ENCODE measurements at places on chromosomes 12 and 14.

GRCh38 chr12:5554711-5555110 lies 122.8 kb downstream of the NTF3 start:
- no peak for DNase-seq

- no peak for DNase-seq
Measured at GRCh38 chr12:30837595-30837994, 82.8 kb upstream of the CAPRIN2 start.

DNA sequence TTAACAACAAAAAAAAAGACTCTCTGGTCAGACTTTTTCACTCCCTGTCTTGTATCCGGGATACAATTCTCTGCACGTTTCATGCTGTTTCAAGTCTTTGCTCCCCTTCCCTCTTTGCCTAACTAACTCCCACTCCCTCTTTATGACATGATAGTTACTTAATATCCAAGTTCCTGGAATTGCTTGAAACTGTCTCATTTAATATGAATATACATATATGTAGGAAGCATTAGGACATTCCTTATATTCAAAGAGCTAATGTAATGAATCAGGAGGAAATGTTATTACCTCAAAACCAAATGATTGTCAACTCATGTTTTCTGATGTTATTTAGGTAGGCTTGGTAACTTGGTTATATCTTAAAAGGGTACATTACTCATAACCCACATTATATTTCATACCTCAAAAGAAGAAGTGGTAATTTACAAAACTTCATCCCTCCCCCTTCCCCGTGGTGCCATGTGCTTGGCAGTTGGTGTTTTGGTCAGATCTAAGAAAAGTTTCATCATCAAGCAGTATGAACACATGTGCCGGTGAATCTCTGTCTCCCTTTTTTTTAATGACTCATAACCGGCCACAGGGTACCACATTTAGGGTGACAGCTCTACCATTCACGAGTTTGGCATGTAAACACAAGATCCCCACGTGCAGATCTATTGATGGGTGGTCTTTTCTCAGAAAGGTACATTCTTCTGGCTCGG lies 56.5 kb downstream of the HCAR2 start:
- DNase-seq = peak; percentile 82

DNA sequence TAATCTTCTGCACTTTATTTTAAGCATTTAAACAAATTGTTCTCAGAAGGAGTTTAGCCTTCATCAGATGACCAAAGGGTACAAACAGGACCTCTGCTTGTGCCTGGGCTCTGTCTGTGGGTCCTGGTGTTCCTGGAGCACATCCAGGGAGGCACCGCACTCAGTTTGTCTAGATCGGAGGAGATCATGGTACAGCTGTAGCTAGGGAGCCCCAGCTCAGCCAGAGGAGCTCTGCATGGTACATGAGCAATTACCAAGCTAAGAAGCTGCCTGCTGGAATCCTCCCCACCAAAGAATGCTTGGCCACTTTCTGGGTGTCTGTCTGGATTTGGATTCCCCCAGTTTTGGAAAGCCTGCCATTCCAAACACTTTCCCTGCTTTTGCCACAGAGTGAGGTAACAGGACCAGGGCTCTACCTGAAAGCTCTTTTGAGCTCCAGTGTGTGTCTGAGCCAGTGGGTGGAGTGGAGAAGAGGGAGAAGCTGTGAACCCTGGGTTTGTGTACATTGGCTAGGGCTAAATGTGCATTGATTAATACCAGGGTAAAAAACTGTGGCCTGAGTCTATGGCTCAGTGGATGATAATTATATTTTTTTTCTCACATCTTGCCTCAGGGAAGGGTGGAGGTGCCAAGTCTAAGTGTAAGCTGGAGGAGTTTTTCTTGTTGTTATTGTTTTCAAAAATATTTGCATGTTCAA lies 163.7 kb upstream of the IGF1 start:
- DNase-seq = no peak

DNA sequence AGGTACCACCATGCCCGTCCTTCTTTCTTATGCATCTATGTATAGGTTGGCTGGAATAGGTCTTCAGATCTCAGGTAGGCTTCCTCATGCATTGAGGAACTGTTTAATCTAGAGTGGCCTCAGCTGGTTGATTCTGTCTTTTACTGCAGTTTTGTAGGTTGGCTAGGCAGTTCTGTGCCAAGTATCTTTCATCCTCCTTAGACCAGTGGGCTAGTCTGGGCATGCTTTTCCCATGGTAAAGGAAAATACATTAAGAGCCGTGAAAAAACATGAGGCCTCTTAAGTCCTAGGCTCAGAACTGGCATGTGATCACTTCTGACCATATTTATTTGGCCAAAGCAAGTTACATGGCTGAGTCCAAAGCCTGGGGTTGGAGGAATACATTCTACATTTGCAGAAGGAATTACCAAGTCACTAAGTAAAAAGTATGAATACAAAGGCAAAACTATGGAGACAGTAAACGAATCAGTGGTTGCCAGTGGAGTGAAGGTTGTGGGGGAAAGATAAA lies 137.3 kb downstream of the WIF1 start:
- no peak for DNase-seq

- DNase-seq = no peak
Measured at GRCh38 chr12:116353958-116354357, 76.5 kb upstream of the MED13L start.

DNA sequence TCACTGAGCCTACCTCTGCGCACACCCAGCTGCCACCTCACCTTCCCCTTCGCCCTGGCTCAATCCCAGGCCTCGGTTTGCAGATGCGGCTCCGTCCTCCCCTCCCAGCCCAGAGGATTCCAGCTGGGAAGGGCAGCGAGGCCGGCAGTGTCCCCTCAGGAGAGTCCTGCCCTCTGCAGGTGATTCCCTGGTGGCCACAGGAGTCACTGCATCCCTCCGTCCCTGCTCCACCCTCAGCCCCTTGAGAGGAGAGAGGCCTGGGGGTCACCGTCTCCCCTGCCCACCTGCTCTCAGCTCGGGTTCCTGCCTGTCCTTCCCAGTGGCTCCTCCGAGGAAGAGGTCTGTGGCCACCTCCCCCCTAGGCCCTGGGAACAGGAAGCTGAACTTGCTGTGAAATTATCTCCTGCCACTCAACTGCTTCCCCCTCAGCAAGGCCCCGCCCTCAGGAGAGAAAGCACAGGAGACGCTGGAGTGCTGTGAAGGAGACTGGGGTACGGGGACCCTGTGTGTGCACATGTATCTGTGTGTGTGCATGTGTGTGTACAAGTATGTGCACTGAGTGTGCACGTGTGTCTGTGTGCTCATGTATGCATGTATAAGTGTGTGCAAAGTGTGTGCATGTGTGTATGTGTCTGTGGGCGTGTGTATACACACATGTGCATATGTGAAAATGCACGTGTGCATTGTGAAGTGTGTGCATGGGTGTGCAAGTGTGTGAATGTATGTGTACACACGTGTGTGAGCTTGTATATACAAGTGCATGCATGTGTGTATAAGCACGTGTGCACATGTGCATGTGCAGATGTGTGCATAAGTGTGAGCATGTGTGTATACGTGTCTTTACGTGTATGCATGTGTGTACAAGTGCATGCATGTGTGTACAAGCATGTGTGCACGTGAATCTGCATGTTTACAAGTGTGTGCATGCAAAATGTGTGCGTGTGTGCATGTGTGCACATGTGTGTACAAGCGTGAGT lies 13.2 kb upstream of the GALNT9 start:
- DNase-seq = peak; percentile 11

All from activated CD8-positive, alpha-beta T cell treated with anti-CD3 and anti-CD28 coated beads for 36 hours (primary cell).